Erythroblast (primary cell): ENCODE measurements at places on chromosomes 16 and 17.

DNA sequence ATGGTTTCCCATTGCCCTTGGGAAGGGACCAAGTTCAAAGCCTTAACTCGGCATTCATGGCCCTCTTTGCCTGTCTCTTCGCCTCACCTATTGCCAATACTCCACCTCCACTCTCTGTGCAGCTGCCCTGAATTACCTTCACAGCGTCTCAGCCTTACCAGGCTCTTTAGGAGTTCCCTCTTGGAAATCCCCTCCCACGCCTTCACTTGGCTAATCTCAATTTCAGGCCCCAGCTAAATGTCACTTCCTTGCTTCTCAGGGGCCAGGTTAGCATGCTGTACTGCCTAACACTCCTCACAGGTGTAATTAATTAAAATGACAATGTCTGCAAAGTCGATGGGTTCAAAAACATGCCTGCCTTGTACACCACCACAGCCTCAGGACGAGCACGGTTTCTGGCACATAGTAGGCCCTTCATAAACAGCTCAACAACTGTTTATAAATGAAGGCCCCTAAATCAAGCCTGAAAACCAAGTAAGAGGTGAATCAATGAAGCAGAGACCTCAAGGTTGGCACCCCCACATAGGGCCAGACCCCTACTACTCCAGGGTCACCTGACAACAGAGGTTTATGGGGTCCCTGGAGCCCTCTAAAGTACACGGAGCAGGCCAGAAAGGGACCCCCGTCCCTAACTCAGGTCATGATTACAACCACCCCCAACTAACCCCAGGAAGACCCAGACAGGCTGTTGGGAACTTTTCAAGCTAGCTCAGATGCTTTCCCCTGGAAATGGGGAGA is 11.2 kb upstream of the EEF2K start:
- no peak for DNase-seq

DNA sequence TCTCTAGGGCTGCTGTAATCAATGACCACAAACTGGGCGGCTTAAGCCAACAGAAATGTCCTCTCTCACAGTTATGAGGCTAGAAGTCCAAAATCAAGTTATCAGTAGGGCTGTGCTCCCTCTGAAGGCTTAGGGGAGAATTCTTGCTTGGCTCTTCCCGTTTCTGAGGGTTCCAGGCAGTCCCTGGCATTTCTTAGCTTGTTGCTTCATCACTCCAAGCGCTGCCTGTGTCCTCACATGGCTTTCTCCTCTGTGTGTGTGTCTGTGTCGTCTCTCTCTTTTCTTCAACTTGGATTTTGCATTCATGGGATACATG is 13.7 kb upstream of the CDC42EP4 start:
- no peak for DNase-seq

- DNase-seq, result no peak
Observed at GRCh38 chr17:67074781-67075180, 30.4 kb downstream of the CACNG1 start.

DNA sequence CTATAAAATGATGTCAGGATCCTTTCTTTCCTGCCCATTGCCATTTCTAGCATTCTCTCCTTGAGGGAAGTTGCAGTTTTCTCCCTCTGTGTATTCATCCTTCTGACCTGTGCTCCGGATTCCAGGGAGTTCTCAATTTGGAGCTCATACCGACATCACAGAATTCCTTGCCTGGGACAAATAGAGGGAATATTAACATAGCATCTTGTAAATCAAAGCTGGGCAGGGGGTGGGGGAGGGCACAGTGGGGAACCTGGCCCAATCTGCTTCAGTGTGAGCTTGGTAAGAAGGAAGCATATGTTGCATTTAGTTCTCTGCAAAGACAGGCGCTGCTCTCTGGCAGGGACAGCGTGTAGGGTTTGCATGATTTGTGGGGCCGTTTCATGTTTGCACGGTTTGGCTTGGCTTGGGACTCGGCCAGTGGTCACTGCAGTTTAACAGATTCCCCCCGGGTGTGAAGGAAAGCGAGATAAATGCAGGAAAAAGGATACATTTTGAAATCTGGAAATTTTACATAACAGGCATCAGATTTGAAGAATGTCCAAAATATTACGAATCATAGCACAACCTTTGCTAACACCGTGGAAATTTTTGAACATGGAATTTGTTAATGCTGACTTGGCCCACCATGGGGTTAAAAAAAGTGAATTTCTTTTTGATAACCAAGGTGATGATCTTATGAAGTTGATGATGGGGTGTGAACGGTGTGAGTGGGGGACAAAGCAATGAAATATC is 178.0 kb downstream of the WWOX start:
- no peak for DNase-seq

- DNase-seq, result no peak
Observed at GRCh38 chr16:1341495-1342420, 8.3 kb downstream of the BAIAP3 start.

GRCh38 chr16:65070831-65071432 is 50.9 kb downstream of the CDH11 start:
- peak; percentile 0 for DNase-seq
